ENCODE measurements at places on chromosomes 3 and 15. TPM values are rescaled to one million over a fixed set of nuclear protein-coding genes. Genes with fewer than 3 reads are reported as not detected.

PEX5L gene
- 4.9 TPM for total RNA-seq

OR5K2 gene
- total RNA-seq, result not detected

GRCh38 chr15:91021516-91022074 lies 799 bp downstream of the VPS33B start:
- no peaks in the 10 kb centered on the region for H3K27me3 ChIP-seq
- peaks cover 2% of the 10 kb centered on the region for H3K4me1 ChIP-seq
- no peak overlapping the region for H3K27ac ChIP-seq
- H3K4me3 ChIP-seq, result peak overlapping the region; percentile 99
- no peak for DNase-seq
- H3K36me3 ChIP-seq, result no peaks in the 10 kb centered on the region

- H3K36me3 ChIP-seq, result no peaks in the 10 kb centered on the region
- no peak overlapping the region for H3K4me3 ChIP-seq
- H3K27ac ChIP-seq, result no peak overlapping the region
- no peak for DNase-seq
- no peaks in the 10 kb centered on the region for H3K4me1 ChIP-seq
These were observed 6.5 kb upstream of the PHLDB2 start for GRCh38 chr3:111852540-111852939.

DNA sequence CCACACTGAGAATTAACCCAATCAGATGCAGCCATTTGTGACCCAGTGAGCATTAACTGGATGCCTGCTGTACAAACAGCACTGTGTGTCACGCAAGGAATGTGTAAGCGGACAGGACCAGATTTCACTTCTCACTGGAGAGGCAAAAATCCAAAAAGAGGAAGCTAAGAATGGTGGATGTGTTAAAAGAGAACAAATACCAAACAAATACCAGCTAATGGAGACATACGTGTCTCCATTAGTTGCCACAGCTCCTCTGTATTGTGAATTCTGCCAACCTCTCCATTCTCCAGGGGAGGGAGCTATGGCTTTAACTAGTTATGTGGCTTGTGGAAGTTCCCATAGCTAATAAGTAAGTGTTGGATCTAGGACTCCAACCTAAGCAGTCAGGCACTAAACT lies 2.6 kb downstream of the LTF start:
- no peak overlapping the region for H3K4me3 ChIP-seq
- H3K4me1 ChIP-seq, result no peaks in the 10 kb centered on the region
- peaks cover 26% of the 10 kb centered on the region for H3K27me3 ChIP-seq
- no peaks in the 10 kb centered on the region for H3K36me3 ChIP-seq

AGBL1 gene
- total RNA-seq, result not detected

ACSBG1 gene
- total RNA-seq, result 6.1 TPM

DNA sequence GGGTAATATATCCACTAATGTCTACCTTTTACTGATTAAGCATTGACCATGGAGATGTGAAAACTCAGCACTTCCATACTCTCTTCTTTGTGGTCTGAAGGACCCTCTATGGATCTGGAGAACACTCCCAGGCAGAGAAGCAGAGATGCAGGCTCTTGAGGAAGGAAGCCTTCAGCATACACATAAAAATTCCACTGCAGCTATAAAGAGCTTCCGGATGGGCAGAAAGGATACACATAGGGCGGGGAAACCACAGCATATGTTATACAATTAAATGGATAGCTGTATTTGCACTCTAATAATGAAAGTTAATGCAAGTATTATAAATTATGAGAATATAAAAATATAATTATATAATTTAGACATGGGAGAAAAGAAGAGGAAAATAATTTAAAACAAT lies 1258.2 kb upstream of the ALCAM start:
- H3K4me3 ChIP-seq, result no peak overlapping the region
- H3K27me3 ChIP-seq, result no peaks in the 10 kb centered on the region
- no peaks in the 10 kb centered on the region for H3K36me3 ChIP-seq
- DNase-seq, result no peak
- H3K27ac ChIP-seq, result no peak overlapping the region

Data from H1 (cell line).